Stimulated activated effector memory CD8-positive, alpha-beta T cell treated with anti-CD3 and anti-CD28 coated beads, Interleukin-12 subunit alpha, Interleukin-12 subunit beta, amount 100 ng/mL, for 72 hours (primary cell): ENCODE measurements at places on chromosomes 3 and 15.

DNA sequence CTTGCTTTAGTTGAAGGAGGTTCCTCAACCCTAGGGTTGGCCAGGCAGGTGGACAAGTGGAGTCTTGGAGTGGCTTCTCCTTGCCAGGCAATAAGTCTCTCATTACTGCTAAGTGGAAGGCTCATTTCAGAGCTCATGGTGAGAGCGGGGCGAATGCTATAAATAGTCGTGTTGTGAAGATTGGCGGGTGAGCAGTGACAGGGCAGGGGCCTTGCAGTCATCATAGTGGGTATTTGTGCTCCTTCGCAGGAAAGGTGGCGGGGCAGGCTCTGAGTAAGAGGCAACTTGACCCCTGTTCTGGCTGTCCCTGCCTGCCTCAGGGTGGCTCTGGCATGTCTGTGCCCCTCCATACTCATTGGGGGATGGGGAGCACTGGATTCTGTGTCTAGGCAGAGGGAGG, 8.7 kb upstream of the GRM2 start:
- no peak for DNase-seq

DNA sequence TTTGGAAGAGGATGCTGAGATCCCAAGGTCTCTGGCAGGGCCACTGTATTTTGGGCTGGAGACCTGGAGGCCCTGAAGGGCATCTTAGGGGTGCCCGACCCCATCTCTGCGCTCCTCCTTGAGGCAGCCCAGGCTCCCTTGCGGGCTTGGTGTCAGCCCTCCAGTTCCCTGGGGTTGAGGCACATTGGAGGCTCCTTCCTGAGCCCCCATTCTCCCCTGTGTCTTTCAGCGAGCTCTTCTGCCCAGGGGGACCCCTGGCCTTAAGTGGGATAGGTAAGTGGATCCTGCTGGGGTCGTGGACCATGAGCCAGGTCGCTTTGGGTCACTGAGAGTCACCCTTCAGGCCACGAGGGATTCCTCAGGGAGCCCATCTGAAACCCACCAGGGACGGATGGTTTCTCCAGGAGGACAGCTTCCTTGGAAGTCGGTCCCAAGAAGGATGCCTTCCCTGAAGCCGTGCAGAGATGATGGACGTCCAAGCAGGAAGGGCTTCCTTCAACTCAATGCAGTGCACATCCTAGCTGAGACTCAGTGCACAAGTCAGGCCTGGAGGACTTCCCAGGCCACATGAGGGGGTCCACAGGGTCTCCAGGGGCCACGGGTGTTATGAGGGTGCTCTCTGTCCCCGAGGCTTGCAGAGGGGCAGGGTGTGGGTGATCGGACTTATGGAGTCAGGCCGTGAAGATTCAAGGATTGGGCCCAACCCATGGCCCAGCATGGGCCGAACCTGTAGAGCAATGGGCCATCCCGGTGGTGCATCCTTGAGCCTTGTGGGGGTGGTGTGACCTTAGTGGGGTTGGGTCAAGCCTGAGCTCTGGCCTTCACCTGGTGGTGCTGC, 224.3 kb downstream of the SNRPN start:
- DNase-seq, result no peak

DNA sequence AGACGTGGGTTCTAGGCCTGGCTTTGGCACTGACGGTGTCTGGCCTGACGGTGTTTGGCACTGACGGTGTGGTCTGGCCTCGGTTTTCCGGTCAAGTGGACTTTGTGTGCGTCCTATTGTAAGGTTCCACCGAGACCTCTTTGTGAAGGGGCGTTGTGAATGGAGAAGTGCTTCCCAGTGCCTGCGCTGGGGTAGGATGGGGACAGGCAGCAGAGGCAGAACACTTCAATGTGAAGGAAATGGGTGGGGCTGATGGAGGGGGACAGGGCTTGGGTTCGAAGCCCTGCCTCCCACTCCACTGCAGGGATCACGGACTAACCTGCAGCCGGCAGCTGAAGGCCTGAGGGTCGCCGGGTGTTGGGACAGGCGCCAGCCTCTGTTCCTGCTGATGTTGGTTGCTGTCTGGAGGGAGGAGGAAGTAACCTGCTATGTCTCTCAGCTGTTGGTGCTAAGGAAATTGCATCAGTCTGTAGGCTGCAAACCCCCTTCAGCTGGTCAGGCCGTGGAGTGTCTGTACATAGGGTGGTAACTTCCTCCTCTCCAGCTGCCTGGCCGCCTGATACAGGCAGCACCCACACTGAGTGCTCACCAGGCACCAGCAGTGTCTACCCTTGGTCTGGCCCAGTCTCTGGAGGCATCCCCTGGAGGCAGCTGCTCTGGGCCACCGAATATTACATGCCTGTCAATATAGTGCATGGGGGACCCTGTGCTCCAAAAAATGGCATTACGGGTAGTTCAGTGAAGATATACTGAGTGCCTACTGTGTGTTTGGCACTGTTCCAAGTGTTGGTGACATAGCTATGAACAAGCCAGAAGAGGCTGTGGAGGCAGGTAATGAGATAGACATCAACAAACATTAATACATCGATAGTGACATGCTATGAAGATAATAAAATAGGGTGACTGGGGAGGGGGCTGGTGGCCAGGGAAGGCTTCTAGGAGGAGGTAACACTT, 1.1 kb downstream of the TM6SF1 start:
- no peak for DNase-seq

GRCh38 chr3:40997711-40998519, 201.4 kb upstream of the CTNNB1 start:
- no peak for DNase-seq

GRCh38 chr15:69343133-69343532, 44.4 kb downstream of the PAQR5 start:
- DNase-seq, result no peak
